ENCODE measurements at places on chromosomes 1 and 21. TPM values are rescaled to one million over a fixed set of nuclear protein-coding genes. Genes with fewer than 3 reads are reported as not detected.

DNA sequence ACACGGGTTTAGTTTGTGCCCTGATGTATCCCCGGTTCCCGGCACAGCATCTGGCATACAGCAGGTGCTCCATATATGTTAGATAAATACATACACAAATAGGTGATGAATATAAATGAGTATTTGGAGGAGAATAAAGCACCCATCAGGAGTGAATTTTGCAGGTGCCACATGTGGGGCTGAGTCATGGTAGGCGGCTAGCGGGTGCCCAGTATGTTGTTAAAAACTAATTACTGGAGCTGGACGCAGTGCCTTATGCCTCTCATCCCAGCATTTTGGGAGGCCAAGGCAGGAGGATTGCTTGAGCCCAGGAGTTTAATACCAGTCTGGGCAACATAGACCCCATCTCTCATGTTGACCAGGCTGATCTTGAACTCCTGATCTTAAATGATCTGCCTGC lies 16.7 kb upstream of the WASF2 start:
- no peaks in the 10 kb centered on the region for H3K36me3 ChIP-seq
- H3K27me3 ChIP-seq: no peaks in the 10 kb centered on the region
- H3K4me1 ChIP-seq: peaks cover 32% of the 10 kb centered on the region
- H3K27ac ChIP-seq: no peak overlapping the region

- H3K27ac ChIP-seq: no peak overlapping the region
- no peaks in the 10 kb centered on the region for H3K36me3 ChIP-seq
- H3K4me1 ChIP-seq: no peaks in the 10 kb centered on the region
- H3K27me3 ChIP-seq: no peaks in the 10 kb centered on the region
Observed at GRCh38 chr1:118151312-118151937, 33.6 kb downstream of the SPAG17 start.

- H3K36me3 ChIP-seq: no peaks in the 10 kb centered on the region
- H3K27me3 ChIP-seq: peaks cover 9% of the 10 kb centered on the region
- no peaks in the 10 kb centered on the region for H3K4me1 ChIP-seq
- DNase-seq: peak; percentile 70
Observed at GRCh38 chr1:160777486-160778089, 18.4 kb upstream of the LY9 start.

The ACOT7 gene
- total RNA-seq: 29.9 TPM

- DNase-seq: no peak
- no peak overlapping the region for H3K4me3 ChIP-seq
- H3K27ac ChIP-seq: no peak overlapping the region
- no peaks in the 10 kb centered on the region for H3K36me3 ChIP-seq
- H3K4me1 ChIP-seq: no peaks in the 10 kb centered on the region
- no peaks in the 10 kb centered on the region for H3K27me3 ChIP-seq
Observed at GRCh38 chr1:214658785-214659184, 55.8 kb downstream of the CENPF start.

The TENT5C gene
- 2.1 TPM for total RNA-seq

The CD1E gene
- 0.99 TPM for total RNA-seq

- H3K27ac ChIP-seq: peak overlapping the region; percentile 91
- no peaks in the 10 kb centered on the region for H3K27me3 ChIP-seq
- peak; percentile 96 for DNase-seq
- H3K4me1 ChIP-seq: peaks cover 35% of the 10 kb centered on the region
- H3K36me3 ChIP-seq: peaks cover 17% of the 10 kb centered on the region
Observed at GRCh38 chr1:9371391-9371935, 78.8 kb downstream of the SPSB1 start.

The PADI2 gene
- total RNA-seq: 0.83 TPM

DNA sequence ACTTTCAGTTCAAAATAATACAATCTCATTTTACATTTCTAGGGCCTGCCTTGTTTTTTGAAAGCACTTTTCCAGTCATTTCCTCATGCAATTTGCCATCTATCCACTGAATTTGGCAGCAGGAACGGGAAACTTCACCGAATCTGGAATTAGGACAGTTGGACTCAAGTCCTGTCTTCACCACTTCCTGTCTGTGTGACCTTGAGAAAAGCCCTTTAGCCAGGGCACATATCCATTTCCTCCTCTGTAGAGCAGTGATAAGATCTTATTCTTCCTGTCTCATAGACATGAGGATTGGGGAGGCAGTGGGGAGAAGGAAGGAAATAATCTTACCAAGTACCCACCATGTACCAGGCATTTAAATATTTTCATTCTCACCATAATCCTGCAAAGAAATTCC lies 12.0 kb downstream of the VAV3 start:
- H3K27me3 ChIP-seq: no peaks in the 10 kb centered on the region
- H3K4me1 ChIP-seq: peaks cover 13% of the 10 kb centered on the region
- no peak overlapping the region for H3K27ac ChIP-seq
- no peak overlapping the region for H3K4me3 ChIP-seq

DNA sequence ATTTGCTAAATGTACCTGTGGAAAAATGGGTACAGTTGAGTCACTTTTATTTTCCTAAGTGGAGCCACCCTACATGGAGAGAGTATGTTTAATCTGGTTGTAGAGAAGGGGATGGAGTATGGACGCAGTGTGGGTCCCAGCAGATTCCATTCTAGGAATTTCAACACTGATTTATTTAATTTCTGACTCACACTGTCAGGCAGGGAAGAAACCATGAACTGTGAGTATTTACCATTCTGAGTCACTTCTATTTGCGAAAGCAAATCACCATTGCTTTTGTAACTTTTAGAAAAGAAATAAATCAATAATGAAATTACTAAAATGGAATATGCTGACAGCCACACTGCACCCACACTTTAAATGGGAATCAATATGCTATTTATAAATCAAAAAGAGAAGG lies 339.0 kb downstream of the DSCAM start:
- no peaks in the 10 kb centered on the region for H3K36me3 ChIP-seq
- DNase-seq: no peak
- H3K27me3 ChIP-seq: no peaks in the 10 kb centered on the region

The FGR gene
- total RNA-seq: 13.0 TPM

DNA sequence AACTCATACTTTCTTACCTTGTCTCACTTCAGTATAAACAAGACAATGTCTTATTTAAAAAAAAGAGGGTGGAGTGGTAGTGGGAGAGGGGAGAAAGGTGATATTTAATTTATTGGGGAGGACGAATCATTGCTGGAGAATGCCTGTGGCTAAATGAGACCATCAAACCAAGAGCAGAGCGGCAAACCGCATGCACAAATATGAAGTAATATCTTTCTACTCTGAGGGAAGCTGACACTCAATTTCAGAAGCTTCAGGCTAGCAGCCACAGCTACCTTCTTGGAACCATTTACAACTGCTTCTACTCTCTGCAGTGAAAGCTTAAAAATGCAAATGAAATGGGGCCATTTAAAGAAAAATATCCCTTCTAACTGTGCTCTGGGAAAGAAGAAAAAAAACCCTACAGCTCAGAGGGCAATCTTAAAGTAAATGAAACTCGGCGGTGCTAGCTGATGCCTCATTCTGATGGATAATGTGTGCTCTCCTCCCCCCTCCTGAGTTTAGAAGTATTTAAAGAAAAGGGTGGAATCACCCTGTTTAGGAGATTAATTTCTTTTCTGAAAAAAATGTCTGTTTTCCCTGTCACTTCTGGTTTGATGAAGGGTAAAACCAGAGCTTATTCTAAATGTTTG lies 178.2 kb upstream of the CAMK1G start:
- no peak for DNase-seq
- no peaks in the 10 kb centered on the region for H3K4me1 ChIP-seq
- H3K27me3 ChIP-seq: peaks cover 9% of the 10 kb centered on the region
- H3K27ac ChIP-seq: no peak overlapping the region

The CCDC190 gene
- not detected for total RNA-seq

DNA sequence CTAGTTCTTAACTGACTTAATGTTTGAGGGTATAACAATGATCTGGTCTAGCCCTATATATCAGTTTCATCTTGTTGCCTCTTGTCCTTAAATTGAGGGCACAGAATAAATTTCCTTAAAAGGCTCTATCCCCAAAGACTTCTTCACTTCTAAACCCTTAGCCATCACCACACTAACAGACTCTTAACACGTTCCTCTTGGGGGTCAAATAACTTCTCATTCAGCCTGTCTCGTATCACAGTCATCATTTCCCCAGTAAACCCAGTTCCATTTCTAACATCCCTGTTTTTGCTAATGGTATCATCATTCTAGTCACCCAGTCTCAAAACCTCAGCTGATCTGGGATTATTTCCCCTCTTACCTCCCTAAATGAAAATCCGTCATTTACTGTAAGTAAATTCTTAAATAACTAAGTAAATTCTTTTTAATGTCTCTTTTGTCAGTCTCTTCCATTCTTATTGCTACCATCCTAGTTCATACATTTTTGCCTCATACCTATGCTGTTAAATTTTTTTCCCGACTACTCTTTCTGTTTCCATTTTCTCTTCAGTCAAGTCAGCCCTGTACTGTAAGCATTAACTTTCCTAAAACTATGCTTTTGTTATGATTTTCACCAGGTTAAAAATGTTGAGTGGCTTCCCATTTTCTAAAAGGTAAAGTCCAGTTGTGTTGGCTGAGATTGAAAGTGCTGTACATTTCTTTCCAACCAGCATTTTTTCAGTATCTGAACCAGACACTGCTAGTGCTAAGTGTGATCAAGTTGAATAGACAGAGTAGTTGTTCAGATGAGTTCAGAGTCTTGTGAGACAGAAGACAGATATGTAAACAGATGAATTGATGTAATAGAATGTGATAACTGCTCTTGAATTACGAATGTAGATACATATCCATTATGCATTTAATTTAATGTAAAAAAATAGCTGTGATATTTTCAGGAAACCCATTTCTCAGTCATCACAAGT lies 6.9 kb downstream of the CTTNBP2NL start:
- H3K36me3 ChIP-seq: no peaks in the 10 kb centered on the region
- H3K4me1 ChIP-seq: peaks cover 78% of the 10 kb centered on the region

The OR2L13 gene
- total RNA-seq: not detected

DNA sequence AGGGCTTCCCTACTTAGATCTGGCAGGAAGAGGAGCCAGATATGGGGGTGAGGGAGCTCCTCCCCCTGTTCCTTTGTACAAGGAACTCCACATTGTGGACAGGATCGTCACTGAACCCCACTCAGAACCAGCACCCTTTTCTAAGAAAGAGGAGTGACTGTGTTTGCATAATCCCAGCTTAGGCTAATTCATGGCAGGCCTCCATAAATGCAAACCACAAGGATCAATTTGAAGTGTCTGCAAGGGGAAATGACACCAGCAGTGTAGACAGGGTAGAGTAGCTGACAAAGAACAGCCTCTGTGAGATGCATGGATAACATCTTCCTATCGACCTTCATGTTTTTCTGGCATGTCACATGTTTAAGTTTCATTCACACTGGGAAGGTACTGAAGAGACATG lies 11.7 kb downstream of the MX1 start:
- H3K4me1 ChIP-seq: no peaks in the 10 kb centered on the region
- H3K36me3 ChIP-seq: peaks cover 90% of the 10 kb centered on the region
- no peak overlapping the region for H3K4me3 ChIP-seq
- DNase-seq: no peak
- H3K27ac ChIP-seq: no peak overlapping the region

The CCDC30 gene
- 1.2 TPM for total RNA-seq

GRCh38 chr1:231214918-231215680 lies 25.9 kb upstream of the GNPAT start:
- H3K36me3 ChIP-seq: no peaks in the 10 kb centered on the region
- DNase-seq: no peak
- peaks cover 7% of the 10 kb centered on the region for H3K4me1 ChIP-seq

GRCh38 chr1:55571767-55572166 lies 356.6 kb upstream of the USP24 start:
- H3K36me3 ChIP-seq: no peaks in the 10 kb centered on the region
- no peaks in the 10 kb centered on the region for H3K27me3 ChIP-seq
- no peak for DNase-seq
- H3K4me1 ChIP-seq: peaks cover 3% of the 10 kb centered on the region
- no peak overlapping the region for H3K27ac ChIP-seq
- H3K4me3 ChIP-seq: no peak overlapping the region

- peaks cover 4% of the 10 kb centered on the region for H3K4me1 ChIP-seq
- H3K27ac ChIP-seq: no peak overlapping the region
- H3K4me3 ChIP-seq: no peak overlapping the region
- no peaks in the 10 kb centered on the region for H3K36me3 ChIP-seq
Observed at GRCh38 chr1:6969762-6970161, 184.5 kb downstream of the CAMTA1 start.

- no peaks in the 10 kb centered on the region for H3K27me3 ChIP-seq
- H3K36me3 ChIP-seq: no peaks in the 10 kb centered on the region
- no peak overlapping the region for H3K4me3 ChIP-seq
- no peaks in the 10 kb centered on the region for H3K4me1 ChIP-seq
Observed at GRCh38 chr1:44608141-44608540, 66.1 kb downstream of the TMEM53 start.

DNA sequence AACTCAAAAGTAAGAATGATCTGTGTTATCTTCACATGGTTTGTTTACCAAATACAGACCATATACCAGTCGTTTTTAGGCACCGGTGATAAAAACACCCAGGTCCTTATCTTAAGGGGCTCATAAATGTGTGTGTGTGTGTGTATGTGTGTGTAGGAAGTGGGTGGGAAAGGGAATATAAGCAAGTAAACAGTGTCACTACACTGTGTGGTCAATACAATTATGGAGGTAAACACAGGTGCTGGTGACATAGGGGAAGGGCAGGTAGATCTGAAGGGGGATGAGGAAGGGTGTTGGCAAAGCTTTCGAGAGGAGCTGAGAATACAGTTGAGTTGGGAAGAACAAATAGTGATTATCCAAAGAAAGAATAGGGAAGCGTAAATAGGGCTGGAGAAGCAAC lies 19.1 kb upstream of the MRPS6 start:
- H3K27me3 ChIP-seq: no peaks in the 10 kb centered on the region
- H3K27ac ChIP-seq: no peak overlapping the region
- H3K4me1 ChIP-seq: no peaks in the 10 kb centered on the region
- peak; percentile 3 for DNase-seq

The TMEM52 gene
- total RNA-seq: 4.2 TPM

GRCh38 chr1:199688133-199688676 lies 339.3 kb upstream of the NR5A2 start:
- DNase-seq: no peak
- no peaks in the 10 kb centered on the region for H3K27me3 ChIP-seq
- H3K36me3 ChIP-seq: no peaks in the 10 kb centered on the region

- H3K27me3 ChIP-seq: no peaks in the 10 kb centered on the region
- peaks cover 30% of the 10 kb centered on the region for H3K4me1 ChIP-seq
- DNase-seq: no peak
- peaks cover 53% of the 10 kb centered on the region for H3K36me3 ChIP-seq
- peak overlapping the region; percentile 38 for H3K27ac ChIP-seq
- no peak overlapping the region for H3K4me3 ChIP-seq
Observed at GRCh38 chr1:151981178-151981525, 12.5 kb downstream of the S100A10 start.

- DNase-seq: no peak
- H3K27ac ChIP-seq: no peak overlapping the region
- H3K4me1 ChIP-seq: no peaks in the 10 kb centered on the region
Observed at GRCh38 chr1:5311634-5312292, 657.4 kb downstream of the AJAP1 start.

GRCh38 chr1:96923753-96924152 lies 202.2 kb downstream of the PTBP2 start:
- H3K4me1 ChIP-seq: peaks cover under 1% of the 10 kb centered on the region
- H3K27ac ChIP-seq: no peak overlapping the region

The GCSAML gene
- 0.13 TPM for total RNA-seq

- no peak overlapping the region for H3K27ac ChIP-seq
- no peaks in the 10 kb centered on the region for H3K36me3 ChIP-seq
- no peaks in the 10 kb centered on the region for H3K27me3 ChIP-seq
- H3K4me1 ChIP-seq: no peaks in the 10 kb centered on the region
Observed at GRCh38 chr1:65593516-65593915, 173.0 kb downstream of the LEPR start.
